ENCODE measurements at places on chromosomes 7 and 10.

DNA sequence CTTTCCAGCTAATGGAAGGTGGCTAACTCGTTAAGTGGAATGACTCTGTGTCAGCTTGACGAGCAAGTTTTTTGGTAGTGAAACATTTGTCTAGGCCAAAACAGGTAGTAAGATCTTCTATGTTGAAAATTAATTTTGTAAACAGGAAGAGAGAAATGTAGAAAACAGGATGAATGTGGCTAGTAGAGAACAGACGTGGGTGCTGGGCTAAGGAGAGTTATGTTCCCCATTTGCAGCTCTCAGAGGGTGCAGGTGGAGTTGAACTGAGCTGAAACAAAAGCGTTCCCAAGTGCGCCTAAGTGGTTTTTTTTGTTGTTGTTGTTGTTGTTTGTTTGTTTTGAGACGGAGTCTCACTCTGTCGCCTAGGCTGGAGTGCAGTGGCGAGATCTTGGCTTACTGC lies 59.5 kb upstream of the SRPK2 start:
- DNase-seq = no peak

- DNase-seq = no peak
Observed at GRCh38 chr10:48526846-48527505, 77.9 kb downstream of the ARHGAP22 start.

DNA sequence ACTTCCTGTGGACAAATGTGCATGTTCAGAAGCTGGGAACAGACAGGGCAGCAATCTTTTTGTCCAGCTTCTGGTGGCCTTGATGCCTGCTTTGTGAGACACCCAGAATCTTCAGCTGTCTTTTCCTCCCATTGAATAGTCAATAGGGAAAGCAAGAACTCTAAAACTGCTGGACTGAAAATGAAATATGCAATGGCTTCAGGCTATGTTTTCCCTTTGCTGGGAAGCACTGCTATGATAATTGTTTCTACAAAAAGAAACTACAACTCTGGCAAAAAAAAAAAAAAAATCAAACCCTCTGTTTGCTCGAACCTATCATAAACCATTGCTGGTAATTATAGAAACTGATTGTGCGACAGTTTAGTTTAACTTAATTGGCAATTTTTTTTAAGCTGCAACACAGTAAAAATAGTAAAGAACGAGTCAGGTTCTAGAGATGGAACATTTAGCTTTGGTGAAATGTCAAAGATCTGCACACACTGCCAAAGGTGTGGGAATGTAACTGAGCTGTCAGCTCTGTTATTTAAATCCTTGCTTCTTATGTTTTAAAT lies 79.1 kb upstream of the NEUROD6 start:
- no peak for DNase-seq

DNA sequence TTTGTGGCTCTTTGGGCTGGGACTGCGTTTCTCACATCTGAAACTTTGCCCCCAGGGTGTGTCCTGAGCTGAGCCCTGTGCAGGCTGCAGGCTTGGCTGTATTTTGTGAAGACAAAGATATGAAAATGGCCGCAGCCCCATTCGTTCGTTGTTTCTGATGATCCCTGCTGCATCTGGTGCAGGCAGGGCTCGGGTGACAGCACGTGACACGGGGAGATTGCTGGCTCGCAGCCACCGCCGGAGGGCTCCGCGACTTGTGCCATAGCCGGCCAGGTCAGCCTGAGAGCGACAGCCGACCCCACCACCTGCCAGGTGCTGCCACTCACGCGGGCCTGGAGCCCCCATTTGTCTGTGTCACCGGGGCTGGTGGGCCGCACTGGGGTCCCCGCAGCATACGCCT lies 81.3 kb downstream of the ZRANB1 start:
- DNase-seq = no peak

- DNase-seq = no peak
Observed at GRCh38 chr10:28274475-28274874, 28.4 kb downstream of the MPP7 start.

- DNase-seq = no peak
Observed at GRCh38 chr10:14429043-14429700, 98.4 kb upstream of the FRMD4A start.

DNA sequence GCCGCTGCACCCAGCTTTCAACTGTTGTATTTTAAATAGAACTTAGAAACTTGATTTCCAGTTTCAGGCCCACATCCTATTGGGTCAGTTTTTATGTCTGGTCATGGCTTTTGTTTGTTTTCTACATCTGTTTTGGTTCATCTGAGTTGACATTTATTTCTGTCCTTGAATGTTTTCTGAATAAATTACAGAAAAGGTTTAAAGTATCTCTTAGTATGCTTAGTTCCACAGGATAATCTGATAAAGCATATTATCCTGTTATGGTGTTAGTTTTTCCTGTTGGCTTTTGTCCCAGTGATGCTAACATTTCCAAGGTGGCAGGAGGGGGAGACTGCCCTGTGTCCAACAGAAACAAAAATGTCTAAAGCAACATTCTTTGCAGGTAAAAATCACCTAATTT lies 733.2 kb downstream of the INHBA start:
- no peak for DNase-seq

DNA sequence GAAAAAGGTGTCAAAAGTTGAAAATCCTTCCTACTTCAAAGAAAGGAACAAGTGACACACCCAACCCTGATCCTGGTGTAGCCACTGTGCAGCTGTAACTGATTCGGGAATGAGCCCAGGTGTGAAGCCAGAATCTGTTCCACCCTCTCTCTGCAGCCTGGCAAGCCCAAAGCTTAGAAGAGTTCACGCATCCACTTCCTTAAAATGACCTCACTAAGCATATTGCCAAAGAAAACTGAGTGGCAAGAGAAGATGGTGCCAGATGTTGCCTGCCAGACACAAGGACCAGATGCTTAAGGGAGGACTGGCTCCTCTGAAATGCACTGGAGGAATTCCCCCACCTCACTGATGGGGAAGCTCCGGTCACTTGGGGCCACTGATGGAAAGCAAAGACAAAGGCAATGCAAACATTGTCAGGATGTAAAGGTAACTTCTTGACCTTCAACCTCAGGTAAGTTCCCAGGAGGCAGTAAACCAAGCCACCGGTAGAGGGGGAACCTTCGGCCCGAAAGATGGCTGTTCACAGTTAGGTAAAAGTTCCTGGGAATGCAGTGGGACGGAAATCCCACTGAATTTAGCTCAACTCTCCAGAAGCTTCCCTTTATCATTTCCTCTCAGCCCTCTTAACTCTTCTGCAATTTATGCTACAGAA lies 554.9 kb downstream of the KCNMA1 start:
- no peak for DNase-seq

DNA sequence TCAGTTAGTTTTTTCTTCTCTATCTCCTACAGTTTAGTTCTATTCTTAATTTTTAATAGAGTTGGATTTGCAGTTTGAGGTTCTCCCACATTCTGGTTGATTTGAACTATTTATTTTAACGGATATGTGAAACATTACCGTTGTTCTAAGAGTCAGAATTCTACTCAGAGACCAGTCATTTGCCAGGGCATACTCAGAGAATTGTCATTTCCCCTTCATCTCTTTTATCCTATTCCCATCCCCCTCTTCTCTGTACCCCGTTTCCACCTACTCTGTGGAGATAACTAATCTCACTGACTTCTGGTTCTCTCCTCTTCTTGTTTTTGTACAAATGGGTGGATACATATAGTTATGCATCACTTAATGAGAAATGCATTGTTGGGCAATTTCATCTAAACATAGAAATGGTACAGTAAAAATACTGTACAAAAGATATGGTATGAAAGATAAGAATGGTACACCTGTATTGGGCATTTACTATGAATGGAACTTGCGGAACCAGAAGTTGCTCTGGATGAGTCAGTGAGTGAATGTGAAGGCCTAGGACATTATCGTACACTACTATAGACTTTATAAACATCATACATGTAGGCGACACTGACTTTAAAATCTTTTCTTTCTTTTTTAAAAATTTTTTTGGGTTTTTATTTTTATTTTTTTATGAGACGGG lies 53.1 kb downstream of the INPP5F start:
- no peak for DNase-seq

DNA sequence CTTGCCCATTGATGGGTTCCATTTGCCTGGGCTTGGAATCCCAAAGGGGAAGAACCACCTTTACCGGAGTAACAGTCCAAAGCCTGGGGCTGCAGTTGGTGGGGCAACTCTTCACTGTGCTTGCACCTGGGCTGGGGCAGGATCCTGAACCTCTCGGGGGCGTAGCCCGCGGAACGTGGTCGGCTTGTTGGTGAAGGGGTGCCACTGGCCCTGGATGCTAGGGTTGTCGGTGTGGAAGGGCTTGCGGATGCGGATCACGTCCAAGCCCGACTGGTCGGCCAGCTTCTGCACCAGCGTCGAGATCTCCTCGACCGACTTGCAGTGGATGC lies 710 bp downstream of the MRPL43 start:
- no peak for DNase-seq

DNA sequence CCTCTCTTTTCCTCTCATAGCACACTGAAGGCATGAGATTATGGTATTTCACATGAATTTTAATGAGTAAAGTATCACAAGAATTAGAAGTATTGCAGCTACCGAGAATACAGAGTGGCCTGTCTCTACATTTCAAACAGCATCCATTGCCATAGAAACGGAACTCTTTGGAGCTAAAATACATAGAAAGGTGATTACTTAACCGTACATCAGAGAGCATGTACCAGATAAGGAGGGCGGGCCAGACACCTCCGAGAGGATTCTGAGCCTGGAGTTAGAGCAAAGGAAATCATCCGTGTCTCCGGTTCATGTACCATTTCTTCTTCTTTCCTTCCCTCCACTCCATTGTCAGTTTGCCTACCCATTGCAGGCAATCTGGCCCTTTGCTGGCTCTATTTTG lies 196.7 kb downstream of the KLF6 start:
- no peak for DNase-seq

DNA sequence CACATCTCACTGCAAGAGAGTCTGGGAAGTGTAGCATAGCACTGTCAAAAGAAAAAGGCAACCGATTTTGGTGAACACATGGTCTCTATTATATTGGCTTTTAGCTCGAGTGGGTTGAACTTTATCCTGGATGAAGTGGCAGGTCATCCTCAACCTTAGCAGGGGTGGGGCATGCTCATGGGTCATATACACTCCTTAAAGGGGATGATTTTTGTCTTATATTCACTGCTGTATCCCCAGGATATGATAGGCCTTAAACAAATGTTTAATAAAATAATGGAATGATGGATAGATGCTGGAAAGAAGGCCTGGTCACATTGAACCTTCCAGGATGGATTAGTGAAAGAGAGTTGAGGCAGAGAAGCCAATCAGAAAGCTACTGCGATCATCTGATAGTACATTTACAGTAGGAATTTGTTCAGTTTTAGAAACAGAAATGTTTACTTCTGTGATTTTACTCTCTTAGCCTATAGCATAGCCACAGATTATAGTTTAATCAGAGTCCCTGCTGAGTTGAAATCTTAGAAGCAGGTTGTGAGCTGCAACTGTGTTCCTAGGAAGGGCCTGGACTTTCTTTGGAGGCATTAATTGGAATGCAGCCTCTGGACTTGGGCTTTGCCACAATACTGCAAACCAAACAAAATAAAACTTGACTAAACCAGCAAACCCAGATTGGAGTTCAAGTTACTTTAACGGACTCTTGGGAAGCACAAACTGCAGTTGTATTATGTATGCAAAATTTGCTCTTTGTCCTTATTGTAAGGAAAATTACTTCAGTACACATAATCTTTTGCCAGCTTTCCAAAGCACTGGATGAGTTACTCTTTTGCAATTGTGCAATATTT lies 138.3 kb downstream of the BMPER start:
- DNase-seq = no peak

GRCh38 chr7:73746378-73746777 lies 7.8 kb upstream of the ABHD11 start:
- DNase-seq = no peak

DNA sequence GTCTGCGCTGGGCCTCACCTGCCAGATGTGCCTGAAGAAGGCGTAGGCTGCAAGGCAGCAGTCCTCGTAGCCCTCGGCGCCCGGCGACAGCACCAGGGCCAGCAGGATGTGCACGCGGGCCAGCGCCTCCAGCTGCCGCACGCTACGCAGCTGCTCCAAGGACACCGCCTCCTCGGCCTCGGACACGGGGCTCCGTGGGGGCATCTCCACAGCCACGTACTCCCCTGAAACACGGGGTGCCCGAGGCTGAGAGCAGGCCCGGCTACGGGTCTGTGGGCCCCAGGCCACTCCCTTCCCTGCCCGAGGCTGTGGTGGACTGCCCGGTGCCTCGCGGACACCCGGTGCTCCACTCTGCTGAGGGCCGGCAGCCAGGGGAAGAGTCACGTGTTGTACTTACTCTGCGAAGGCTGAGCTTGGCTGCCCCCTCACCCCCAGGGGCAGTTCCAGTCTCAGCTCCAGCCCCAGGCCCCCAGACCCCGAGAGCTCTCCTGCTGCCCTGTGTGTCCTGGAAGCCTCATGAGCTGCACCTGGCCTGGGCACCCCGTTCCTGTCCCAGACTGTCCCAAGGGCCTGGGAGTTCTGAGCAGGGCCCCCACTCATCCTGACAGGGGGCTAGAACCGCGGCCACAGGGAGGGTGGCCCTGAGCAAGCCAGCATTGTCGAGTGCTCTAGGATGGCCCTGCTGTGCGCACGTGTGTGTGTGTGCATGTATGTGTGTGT lies 62.8 kb downstream of the CFAP46 start:
- peak; percentile 82 for DNase-seq

Measured in upper lobe of left lung (tissue), 6 donors.